ENCODE measurements at places on chromosomes 6 and 20.

DNA sequence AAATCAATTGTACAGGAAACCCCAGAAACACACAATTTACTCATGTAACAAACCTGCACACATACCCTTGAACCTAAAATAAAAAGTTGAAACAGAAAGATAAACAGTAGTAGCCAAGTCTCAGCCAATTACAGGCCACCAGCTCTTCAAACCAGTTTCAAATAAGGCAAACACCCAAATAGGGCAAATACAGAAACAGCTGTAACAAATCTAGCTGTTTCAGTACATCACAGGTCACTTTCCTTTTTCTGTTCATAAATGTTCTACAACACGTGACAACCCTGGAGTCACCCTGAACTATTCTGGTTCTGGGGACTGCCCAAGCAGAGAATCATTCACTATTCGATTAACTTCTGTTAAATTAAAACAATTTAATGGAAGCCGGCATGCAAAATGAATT is 329.0 kb downstream of the GJA1 start:
- no peak for DNase-seq

DNA sequence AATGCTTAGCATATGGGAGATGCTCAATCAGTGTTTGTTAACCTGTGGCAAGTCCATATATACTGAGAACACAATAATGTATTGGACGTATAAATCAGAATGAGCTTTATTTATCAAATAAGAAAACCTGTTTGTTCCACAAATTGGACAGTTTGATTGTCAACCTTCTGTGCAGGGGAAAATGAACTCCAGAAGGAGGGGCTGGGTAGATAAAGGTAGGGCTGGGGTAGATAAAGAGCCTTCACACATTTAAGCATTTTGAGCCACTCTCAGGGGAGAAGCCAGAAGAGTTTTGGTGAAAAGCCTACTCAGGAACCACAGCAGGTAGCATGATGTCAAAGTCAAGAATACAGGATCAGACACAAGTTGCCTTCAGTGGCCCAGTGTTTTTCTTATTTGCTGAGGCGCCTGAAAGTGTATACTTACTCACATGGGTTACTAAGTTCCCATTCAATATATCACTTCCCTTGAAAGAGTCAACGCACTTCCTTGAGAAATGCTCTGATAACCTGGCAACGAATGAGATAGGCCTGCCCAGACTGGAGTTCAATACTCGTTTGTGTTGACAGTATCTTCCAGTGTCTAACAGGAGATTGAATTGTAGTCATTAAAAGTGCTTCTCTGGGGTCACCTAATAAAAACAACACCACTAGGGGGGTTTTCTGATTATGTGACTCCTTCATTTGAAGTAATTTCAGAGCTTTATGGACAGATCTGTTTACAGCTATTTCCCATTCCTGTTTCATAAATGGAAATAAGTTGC is 263.9 kb upstream of the CITED2 start:
- DNase-seq = no peak

DNA sequence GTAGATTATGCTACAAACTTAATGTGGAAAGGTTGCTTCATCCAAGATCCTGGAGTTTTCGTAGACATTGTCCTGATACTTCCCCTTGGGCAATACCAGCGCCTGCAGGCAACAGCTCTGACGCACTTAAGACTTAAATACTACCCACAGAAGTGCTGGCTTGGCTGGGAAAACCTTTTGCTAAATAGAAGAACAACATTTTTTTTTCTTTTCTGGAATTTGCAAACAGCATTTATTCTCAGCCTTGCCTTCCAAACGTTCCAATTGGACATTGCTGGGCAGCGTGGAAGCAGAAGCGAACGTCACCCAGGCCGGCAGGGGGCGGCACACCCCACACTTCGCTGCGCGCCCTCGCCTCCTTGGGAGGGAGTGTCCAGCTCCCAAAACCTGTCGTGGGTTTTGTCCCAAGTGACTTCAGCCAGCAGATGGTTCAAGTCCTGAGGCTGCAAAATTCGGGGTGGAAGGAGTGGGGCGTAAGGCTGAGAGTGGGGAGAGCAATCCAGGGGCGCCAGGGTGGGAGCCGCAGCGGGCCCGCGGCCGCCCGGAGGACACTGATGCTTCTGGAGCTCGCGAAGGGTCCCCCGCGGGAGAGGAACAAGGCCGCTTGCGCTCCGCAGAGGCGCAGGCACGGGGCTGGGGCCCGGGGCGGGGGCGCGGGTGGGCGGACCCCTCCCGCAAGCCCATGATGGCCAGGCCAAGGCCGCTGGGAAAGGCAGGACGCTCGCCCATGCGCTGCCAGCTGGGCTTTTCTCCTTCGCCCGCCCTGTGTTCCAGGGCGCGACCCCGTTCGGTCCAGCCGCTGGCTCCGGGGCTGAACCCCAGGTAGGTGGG is 60.8 kb upstream of the MAP3K4 start:
- DNase-seq = peak; percentile 24

DNA sequence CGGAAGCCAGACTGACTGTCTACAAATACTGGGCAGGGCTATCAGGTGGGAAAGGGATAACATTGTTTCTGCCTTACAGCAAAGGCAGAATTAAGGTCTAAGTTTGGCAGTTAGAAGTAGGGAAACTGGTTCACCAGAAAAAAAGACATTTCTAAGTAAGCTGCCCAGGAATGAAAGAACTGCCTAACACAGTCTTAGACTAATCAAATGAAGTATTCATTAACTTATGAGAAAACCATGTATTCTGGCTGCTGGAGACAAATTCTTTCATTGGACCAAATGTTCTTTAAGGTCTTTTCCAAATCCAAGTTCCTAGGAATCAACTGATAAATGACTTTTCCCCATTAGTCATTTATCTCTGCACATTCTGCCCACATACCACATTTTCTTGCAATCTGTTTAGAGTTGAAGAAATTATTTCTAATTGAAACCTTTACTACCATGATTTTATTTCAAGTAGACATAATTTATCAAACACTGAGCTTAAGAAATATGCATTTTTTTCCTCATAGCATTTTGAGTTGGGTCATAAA is 120.3 kb upstream of the OGFRL1 start:
- DNase-seq = no peak

- no peak for DNase-seq
Observed at GRCh38 chr20:15655295-15655874, 917.9 kb downstream of the KIF16B start.

DNA sequence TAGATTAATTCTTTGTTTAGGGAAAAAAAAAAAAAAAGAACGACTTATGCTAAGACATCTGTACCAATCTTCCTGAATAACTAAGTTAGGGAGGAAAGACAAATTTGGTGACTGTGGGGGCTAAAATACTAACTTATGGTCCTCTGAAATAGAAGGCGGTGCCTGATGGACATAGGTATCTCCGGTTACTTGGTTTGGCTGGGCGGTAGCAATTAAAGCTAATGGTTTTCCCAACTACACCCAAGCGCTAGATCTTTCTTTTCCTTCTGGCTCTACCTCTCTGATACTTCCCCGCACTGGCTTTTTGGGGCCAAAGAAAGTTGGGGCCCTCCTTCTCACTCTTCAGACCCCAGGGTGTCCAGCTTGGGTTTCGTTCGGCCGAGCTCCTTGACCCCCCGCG is 1.0 kb upstream of the RBM24 start:
- DNase-seq = no peak

DNA sequence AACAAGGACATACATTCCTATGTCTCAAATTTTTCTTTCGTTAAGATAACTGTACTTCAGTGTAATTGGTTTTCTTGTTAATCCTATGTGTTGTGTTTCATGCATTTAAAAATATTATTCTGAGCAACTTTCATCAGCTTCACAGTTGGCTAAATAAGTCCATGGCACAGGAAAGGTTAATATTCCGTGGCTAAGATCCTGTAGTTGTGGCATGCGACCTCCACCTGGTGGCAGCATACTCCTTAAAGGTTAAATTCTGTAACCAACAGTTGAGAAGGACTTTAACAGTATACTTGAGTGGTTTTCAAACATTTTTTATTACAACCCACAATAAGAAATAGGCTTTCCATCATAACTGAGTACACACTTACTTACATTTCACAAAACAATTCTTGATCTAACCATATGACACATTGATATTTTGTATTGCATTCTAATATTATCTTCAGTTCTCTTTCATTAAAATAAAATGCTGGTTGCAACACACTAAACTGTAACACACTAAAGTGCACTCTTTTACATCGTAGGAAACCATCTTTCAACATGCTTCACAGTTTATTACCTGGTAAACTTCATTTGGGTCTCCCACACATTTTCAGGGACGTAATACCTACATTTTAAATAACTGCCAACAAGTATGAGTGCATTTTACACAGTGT is 118.3 kb downstream of the SLX4IP start:
- peak; percentile 26 for DNase-seq

GRCh38 chr6:81309811-81310210 is 442.7 kb downstream of the TENT5A start:
- no peak for DNase-seq

GRCh38 chr6:53579338-53579737 is 34.4 kb upstream of the GCLC start:
- no peak for DNase-seq

DNA sequence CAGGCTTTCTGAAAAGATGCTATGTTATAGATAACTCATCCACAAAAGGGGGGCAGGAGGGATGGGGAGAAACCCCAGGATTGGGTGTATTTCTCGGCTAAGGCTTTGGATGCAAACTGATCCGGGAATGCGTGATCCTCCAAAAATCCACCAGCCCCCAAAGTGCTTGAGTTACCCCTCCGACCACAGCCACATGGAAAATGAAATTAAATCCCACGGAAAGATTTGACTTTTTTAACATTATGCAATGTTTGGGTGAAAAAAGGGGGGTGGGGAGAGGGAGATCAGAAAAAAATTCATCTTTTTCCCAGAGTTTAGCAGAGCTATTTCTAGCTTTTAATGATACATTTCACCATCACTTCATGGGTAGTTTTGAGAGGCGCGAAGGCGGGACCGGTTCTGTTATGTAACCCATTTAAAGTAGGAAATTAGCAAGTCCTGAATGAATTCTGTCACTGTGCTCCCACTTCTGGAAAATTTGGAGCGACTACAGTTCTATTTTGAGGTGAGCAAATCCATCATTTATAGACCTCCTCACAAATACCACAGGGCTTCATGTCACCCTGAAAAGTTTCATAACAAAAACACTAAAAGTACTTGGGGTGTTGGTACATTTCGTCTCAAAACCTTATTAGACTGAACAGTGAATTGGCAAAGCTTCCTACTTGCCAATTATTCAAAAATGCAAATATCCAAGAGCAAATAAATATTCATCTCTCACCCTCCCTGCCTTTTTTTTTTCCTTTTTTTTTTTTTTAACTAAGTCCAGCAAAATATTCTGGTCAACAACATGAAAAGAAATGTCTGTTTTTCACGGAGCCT is 51.9 kb upstream of the NFATC2 start:
- DNase-seq = no peak

GRCh38 chr6:97077380-97077779 is 152.9 kb downstream of the KLHL32 start:
- DNase-seq = no peak

DNA sequence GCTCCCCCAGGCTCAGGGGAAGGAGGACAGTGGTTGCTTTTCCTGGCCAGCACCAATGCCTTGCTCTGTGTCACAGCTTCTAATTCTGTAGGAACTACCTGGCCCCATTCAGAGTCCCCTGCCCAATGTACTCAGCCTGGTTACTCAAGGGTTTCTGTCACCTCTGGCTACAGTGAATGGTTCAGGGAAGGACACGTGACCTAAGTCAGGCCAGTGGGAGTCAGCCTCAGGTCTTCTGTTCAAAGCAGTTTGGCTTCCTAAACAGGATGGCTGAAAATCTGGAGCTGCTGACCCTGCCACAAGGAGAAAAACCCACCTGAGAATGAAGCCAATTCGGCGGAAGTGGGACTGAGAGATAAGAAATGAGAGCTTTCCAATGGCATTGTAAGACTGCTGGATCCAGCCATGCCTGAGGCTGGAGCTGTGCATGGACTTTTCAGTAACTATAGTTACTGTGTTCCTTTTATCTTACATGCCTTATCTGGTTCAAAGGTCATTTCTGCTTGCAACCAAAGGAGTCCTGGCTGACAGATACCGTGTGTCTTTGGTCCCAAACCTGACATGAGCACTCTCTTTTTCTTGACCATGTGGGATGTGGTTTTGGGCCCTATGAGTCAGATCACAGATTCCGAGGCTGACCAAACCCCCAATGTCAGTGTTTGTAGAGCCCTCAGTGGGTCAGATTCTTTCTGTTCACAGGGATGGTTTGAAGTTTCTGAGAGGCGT is 104.3 kb downstream of the SULF2 start:
- DNase-seq = no peak

DNA sequence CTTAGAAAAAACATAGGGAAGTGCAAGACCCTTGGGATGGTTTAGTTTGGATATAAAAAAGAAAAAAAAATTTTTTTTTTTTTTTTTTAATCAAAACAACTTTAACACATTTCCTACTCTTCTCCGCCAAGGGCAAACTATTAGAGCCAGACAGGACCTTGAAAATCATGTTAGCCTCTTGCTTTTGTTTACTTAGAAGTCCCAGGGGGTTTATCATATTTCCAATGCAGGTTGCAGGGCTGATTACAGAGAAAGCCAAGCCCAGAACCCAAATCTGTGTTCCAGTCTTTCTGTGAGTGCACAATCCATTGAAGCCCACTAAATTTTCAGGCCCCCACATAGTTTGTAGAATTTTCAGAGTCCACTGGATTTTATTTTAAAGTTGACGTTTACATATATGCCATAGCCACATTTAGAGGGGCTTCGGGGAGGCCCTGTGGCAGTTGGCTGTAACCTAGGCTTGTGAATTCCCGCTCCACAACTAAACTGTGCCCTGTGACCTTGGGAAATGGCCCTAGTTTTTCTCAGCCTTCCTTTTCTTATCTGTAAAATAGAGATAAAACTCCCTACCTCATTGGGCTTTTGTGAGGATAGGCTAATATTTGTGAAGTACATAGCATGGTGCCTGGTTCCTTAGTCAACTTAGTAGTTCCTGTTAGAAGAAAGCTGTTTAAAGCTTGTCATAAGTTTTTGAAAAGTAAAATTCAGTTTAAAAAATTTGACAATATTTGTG is 55.7 kb downstream of the NCOA7 start:
- no peak for DNase-seq

DNA sequence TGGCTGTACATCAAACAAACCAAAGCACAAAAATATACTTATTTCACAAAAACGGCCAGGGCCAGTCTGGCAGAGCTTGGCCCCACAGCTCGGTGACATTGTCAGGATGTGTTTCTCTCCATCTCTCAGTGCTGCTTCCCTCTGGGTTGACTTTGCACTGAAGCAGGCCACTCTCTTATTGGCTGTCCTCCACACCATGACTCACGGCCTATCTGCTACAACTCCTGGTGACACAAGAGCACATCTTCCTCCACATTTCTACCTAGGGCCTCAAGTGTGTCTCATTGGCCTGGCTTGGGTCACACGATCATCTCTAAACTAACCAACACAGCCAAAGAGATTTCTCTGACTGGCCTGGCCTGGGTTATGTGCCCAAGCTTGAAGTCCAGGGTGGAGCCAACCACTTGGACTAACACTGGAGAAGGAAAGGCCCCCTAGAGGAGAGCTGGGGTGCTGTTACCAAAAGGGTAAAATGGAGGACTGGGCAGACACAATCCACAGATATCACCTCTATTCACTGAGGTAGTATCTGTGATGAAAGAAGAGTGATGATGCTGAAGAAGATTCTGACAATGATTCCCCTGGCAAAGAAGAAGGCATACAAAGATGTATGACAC is 159.8 kb upstream of the TSHZ2 start:
- DNase-seq = no peak

- DNase-seq = no peak
Observed at GRCh38 chr6:167221400-167222201, 63.8 kb upstream of the GPR31 start.

- DNase-seq = no peak
Observed at GRCh38 chr6:100462706-100463629, 1.8 kb downstream of the SIM1 start.
